Hepatocyte (in vitro differentiated cells): ENCODE measurements at places on chromosomes 2 and 18. TPM values are rescaled to one million over a fixed set of nuclear protein-coding genes. Genes with fewer than 3 reads are reported as not detected.

DNA sequence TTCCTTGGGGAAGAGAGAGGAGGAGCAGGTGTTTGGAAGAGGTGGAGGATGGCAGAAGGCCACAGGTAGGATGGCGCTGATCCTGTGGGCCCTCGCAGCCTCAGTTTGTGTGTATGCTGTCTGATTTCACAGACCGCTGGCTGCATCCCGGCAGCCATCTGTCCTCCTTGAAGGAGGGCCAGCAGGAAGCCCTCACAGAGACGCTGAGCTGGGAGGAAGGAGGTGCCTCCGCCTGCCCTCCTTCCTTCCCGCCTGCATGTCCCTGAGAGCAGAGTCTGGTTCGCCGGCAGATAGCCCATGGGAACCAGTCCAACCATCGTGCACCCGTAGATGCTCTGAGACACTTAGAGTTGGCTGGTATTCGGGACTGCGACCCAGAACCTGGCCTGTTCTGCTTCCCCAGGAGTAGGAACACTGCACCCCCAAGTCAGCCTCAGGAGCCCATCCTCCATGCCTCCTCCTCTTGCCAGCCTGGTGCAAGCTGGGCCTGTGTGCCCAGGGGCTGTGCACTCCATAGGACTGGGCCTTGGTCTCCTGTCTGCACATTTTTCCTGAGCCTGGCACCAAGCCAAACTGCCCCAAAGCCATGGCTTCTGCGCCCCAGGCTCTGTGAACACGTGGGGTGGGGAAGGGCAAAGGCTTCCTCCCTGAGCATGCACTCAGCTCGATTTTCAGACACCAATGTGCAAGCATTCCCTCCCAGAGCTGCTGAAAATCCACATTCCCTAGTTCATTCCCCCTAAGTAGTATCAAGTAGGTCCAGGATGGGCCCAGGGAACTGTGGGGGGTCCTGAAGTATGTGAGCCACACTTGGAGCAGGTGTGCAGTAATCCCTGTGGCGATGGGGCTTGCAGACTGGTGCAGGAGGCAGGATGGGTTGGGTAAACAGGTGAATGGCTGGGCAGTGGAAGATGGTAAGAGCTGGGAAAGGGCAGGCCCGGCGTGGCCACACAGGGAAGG lies 115.6 kb downstream of the SEPTIN10 start:
- DNase-seq = no peak

- DNase-seq = no peak
These were observed 218.1 kb downstream of the HNMT start for GRCh38 chr2:138182250-138182936.

- DNase-seq = no peak
These were observed 167.2 kb downstream of the HDAC4 start for GRCh38 chr2:239233576-239233975.

The TSPYL6 gene
- not detected in 2 replicates for polyA plus RNA-seq

DNA sequence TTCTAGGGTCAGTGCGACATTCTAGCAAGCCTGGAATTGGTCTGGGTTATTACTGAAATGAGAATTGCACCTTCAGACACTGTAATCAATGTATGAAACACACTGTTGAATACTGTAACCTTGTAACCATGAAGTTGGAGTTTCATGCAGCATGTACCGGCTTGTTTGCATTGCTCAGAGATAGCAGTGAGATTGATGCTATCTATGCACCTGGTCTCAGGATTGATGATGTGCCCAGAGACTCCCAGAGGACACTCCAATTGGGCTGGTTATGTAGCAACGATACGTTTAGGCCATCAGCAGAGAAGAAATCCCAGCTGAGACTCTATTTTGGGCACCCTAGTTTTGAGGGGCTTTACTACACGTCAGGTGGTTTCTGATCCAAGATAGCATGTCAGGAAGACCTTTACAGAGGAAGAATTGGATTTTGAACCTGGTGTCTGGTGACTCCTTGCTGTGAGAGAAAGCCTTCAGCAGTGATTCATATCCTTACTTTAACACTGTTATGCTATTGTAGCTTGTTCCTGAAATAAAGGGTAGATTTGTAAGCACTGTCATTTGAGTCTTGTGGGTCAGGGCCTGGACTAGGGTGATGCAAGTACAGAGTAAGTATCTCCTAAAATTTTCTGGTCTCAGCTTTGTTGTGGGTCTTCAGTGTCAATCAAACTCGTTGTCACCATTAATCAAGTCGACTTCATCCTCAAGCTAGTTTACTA lies 305.1 kb upstream of the GULP1 start:
- DNase-seq = no peak

The IL18R1 gene
- polyA plus RNA-seq = 17.1 and 19.7 TPM in 2 replicates

The DYSF gene
- polyA plus RNA-seq = 0.25 and 0.68 TPM in 2 replicates

GRCh38 chr2:170714381-170715061 lies 616 bp upstream of the SP5 start:
- DNase-seq = peak; percentile 74
